ENCODE measurements at places on chromosomes 3 and 15. TPM values are rescaled to one million over a fixed set of nuclear protein-coding genes. Genes with fewer than 3 reads are reported as not detected.
A peak's percentile ranks its signal among the peaks of the same experiment; 100 is the strongest.

Gene BRK1
- 170 TPM for total RNA-seq

Gene STIMATE
- total RNA-seq = 20.3 TPM

- no peak for DNase-seq
Measured at GRCh38 chr3:153601374-153601853, 439.4 kb downstream of the RAP2B start.

GRCh38 chr3:46660003-46660402, 33.5 kb downstream of the ALS2CL start:
- no peak for DNase-seq

Gene DAPK2
- total RNA-seq = 3.2 TPM

GRCh38 chr15:94607176-94607654, 375.9 kb downstream of the MCTP2 start:
- peak; percentile 95 for DNase-seq
